Stimulated activated CD8-positive, alpha-beta memory T cell treated with anti-CD3 and anti-CD28 coated beads, Interleukin-4, amount 100 ng/mL, for 4 hours (primary cell): ENCODE measurements at places on chromosomes 2 and 18.

GRCh38 chr18:74534981-74535649 lies 815 bp downstream of the CNDP1 start:
- no peak for DNase-seq

DNA sequence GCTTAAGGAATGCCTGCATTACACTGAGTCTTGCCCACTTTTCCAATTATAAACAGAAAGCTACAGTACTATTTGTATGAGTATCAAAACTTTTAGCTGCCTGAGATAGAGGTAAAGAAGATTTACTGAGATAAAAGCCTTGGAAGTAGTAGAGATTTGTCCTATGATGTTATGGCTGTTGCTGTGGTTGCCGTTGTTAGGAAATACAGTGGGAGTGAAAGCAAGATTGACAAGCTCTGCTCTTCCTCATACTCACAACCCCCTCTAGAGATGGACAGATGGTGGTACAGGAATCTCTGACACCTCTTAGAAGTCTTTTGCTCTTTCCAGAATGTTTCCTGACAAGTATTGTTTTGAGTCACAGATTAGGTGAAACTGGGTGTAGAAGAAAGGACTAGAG lies 242.5 kb downstream of the RPIA start:
- DNase-seq: no peak

- no peak for DNase-seq
These were observed 41.4 kb downstream of the FMNL2 start for GRCh38 chr2:152376385-152376784.

GRCh38 chr18:37313624-37314023 lies 252.0 kb downstream of the CELF4 start:
- DNase-seq: no peak

GRCh38 chr2:213934560-213934959 lies 476.3 kb upstream of the VWC2L start:
- no peak for DNase-seq

DNA sequence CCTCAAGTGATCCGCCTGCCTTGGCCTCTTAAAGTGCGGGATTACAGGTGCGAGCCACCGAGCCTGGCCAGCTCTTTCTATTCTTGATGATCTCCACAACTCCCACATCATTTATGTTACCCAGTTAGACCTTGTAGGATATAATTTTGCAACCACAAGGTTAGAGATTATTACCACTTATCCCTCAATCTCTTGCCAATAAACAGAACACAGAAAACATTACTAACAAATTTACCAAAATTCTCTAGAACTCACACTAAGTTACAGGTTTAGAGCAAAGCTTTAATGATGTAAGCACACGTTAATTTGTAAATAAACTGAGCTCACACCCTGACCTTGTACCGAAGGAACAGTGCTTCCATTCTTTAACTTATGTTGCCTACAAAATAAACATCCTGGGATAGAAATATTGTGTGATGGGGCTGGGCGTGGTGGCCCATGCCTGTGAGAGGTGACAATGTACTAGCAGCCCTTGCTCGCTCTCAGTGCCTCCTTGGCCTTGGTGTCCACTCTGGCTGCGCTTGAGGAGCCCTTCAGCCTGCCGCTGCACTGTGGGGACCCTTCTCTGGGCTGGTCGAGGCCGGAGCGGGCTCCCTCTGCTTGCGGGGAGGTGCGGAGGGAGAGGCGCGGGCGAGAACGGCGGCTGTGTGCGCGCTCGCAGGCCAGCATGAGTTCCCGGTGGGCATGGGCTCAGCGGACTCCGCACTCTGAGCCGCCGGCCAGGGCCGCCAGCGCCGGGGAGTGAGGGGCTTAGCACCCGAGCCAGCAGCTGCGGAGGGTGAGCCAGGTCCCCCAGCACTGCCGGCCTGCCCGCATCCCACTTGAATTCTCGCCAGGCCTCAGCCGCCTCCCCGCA lies 42.1 kb upstream of the ITSN2 start:
- DNase-seq: no peak

DNA sequence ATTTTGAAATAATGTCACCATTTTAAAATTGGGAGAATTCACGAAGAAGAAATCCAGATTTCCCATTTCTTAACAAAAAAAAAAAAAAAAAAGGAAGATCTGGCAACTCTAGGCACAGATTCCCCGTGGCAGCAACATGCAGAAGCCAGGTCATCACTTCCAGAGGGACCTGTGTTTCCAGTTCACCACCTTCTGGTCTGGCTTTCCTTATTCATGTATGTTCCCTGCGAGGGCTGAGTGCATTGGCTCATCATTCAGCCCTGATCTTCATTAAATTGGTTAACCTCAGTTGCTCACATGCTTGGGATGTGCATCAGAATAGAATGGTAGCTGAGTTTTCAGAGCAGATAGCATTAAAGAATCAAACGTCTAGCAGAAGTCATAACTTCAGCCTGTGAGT lies 25.0 kb upstream of the MAP3K20 start:
- DNase-seq: no peak

GRCh38 chr2:26316845-26317244 lies 29.1 kb upstream of the SELENOI start:
- no peak for DNase-seq

DNA sequence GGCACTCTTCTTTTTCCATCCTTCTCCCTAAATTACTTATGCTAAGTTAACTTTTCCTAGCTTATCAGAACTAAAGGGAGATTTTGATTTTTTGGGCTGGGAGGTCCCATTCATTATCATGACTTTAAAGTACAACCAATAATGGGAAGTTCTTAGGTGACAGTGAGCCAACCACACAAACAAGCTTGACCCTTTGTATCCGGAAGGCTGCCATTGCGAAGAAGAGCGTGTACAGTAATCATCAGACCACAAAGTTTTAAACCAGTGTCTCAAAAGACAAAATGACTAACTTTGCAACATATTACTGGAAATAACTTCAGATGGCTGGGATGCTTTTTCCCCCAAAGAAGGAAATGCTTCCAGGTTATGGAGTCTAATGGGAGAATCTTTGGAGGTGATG lies 298.1 kb downstream of the TGIF1 start:
- no peak for DNase-seq

GRCh38 chr2:189624648-189625355 lies 36.5 kb upstream of the ASNSD1 start:
- DNase-seq: no peak

GRCh38 chr2:23838581-23838980 lies 88.3 kb downstream of the ATAD2B start:
- no peak for DNase-seq

DNA sequence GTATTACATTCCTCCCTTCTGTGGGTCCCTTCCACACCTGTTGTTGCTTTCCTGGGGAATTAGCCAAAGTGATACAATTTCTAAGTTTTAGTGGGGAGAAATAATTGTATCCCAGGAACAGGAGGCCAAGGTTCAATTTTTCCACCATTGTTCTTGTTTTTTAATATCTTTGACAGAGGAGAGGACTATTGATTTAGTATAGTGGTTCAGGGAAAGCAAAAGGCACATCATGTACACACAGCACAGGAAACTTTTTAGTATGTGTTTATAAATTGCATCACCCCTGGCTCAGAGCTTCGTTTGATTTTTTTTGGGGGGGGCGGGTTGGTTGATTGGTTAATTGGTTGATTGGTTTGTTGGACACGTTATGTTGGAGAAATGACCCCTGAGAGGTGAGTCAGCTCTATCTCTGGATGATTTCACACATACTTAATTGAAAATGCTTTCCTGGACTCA lies 431.6 kb downstream of the PID1 start:
- no peak for DNase-seq

GRCh38 chr2:209121691-209122090 lies 302.2 kb upstream of the MAP2 start:
- no peak for DNase-seq

- DNase-seq: no peak
These were observed 217.6 kb upstream of the FN1 start for GRCh38 chr2:215653344-215654030.

- no peak for DNase-seq
These were observed 25.4 kb downstream of the TET3 start for GRCh38 chr2:74010087-74010541.

DNA sequence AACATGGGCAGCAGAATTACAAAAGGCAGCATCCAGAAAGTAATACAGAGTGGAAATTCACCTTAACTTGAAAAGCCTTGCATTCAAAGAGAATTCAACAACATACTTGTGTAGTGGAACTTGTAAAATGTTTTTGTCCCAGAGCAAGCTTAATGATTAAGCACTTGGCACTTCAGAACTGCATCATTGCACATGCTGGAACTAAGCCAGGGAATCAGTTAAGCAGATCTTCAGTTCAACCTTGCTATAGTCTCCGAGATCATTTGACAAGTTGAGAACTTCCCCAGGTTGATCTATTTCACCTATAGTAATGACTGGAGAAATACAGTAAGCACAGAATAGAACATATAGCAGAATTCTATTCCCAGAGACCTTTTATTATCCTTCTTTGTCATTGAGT lies 1337.2 kb upstream of the NXPH2 start:
- DNase-seq: no peak

GRCh38 chr2:211900000-211900399 lies 638.6 kb downstream of the ERBB4 start:
- DNase-seq: no peak

GRCh38 chr18:41144441-41144840 lies 810.6 kb upstream of the PIK3C3 start:
- no peak for DNase-seq

DNA sequence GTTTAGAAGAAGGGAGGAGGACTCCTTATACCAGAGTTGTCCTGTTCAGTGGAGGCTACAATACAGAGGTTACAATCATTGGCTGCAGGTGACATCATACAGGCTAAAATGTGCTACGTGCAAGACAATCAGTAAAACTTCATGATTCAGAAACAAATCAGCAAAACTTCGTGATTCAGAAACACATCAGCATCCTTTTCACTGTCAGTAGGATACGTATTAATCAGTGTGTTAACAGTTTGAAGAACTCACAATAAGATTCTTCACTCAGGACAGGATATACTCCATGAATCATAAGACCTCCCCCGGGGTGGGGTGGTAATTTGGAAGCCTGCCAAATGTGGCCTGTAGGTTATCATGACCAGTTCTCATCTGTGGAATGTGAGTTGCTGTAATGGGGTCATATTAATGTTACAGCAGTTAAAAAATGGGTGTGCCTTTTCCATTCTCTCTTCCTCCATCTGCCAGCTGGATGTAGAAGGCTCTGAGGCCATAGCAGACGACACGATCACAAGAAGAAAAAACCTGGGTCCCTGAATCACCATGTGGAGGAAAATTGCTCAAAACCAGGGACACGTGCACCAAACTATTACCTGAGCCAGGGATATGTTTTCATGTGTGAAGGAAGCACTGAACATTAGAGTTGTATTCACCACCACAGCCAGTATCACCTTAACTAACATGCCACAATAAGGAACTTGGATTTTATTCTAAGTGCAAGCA lies 134.8 kb upstream of the CREB1 start:
- DNase-seq: no peak

GRCh38 chr2:234512884-234513669 lies 16.2 kb upstream of the ARL4C start:
- no peak for DNase-seq

- DNase-seq: no peak
These were observed 116.8 kb downstream of the NDUFA10 start for GRCh38 chr2:239908308-239908707.

- DNase-seq: no peak
These were observed 38.0 kb downstream of the PTRHD1 start for GRCh38 chr2:24754985-24755705.

DNA sequence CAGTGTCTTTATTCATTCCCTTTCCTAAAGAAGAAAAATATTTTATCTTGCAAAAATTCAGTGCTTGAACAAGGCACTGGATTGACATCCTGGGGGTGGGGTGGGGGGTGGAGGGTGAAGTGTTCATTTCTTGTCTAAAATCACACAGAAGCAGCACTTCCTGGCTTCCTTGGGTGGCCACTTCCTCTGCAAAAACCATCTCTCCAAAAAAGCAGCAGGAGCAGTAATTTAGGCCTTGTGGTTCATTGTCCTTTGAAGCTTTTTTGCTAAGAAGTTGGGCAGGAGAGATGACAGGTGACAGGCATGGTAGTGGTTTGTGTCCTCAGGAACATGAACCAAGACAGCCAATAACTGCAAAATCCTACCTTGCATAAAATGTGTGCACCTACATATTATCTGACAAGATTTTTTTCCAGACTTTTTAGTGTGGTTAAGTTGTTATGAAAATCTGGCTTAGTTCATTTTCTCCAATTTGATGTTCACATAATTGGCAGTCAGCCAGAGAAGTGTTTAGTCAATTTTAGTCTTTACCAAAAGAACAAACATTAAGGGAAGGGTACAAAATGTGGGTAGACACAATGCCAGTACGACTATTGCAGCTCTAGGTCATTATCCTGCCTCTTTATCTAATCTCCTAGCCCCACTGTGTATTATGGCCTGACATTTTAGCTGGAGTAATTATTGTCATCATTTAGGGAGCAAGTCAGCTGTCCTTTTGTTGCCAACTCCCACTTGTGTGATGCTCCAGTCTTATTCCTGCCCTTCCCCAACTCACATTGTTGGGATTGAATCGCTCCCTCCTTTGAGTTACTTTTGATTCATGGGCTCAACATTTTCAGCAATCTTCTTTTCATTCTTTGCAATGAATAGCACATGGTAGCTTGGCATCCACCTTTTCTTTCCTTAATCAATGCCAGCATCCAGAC lies 177.2 kb downstream of the MYO3B start:
- DNase-seq: no peak

- DNase-seq: no peak
These were observed 436.2 kb downstream of the SUCLG1 start for GRCh38 chr2:84022810-84023431.

DNA sequence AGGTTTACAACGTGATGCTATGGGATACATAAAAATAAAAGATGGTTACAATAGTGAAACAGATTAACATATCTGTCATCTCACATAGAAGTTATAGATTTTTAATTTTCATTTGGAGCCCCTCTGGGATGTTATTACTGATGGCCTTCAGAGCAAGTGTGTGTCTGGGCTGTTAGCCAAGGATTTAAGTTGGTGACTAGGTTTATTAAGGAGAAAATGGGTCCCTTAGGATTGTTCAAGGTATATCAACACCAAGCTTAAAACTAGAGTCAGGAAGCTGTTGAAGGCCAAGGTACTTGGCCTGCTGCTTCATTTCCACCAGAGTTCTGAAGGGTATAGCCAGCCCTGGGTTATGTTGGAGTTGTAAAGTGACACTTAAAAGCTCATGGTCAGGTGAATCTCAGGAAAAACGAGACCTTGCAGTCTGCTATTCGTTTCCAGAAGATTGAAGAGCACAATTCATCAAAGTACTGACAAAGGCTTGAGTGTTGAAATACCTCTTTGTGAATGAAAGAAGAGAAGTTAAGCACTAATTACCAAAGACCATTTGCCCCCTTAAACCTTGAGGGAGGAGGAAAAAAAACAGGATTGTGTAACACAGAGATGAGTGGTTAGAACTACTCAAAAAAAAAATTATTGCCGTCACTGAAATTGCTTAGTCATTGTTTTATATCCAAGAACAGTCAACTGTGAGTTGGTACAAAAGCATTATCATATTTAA lies 48.4 kb downstream of the MAP2 start:
- DNase-seq: no peak
